ENCODE measurements at places on chromosomes 11 and 22.

DNA sequence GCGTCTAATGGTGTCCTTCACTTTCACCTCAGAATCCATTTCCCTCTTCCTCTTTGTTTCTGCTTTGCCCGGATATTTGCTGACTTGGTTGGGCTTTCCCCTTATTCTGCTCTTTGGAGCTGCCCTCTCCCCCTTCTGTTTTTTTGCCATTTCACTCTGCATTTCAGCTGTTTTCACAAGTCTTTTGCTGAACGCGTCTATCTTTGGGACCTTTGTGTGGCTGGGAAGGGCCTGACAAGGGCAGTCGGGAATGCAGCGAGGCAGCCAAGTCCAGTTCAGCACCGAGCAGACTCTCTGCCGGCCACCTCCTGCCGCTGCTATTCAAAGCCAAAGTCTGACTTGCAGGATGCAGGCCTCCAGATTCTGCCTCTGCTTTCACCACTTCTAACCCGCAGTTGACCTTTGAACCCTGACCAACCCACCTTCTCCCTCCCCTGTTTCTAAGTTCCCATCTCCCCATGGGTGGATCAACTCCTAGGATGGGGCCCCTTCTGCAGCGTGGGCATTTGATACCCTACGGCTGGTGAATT, 38.2 kb downstream of the FEZ1 start:
- no peak for DNase-seq

DNA sequence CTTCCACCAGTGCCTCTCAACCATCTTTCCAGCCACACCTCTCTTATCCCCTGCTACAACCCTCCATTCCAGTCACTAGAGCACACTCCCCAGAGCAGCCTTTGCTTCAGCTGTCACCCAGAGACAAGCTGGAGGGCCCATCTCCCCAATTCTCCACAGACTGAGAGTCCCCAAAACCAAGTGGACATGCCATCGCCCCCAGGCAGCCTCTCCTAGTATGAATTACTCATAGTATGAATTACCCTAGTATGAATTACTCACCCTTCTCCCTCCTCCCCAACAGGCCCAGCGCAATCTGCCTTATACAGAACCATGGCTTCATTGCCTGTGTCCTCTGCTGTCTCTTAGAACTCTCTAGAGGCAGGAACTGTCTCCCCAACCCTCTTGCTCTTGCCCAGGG, 24.8 kb downstream of the MYH9 start:
- no peak for DNase-seq

DNA sequence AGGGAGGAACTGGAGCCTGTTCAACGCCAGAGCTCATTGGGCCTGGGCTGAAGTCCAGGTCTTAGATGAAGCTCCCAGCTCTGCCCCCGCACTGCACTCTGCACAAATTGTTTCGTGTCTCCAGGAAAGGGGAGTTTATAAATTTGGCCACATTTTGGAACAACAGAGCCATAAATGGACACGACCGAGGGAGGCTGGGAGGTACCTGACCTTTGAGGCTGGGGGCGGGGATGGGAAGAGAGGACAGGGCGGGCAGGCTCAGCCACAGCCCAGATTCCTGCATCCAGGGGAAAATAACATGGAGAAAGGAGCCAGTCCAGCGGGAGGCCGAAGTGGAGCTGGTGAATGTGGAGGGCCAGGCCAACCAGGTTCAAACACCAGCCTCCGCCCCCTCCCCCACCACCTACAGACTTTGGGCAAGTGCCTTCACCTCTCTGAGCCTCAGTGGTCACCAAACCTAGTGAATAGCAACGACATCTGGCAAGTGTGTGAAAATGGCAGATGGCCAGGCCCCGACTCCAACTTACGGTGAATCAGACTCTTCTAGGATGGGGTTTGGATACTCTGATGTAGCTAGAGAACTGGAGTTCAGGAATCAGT, 36.8 kb upstream of the SMTN start:
- DNase-seq: no peak

DNA sequence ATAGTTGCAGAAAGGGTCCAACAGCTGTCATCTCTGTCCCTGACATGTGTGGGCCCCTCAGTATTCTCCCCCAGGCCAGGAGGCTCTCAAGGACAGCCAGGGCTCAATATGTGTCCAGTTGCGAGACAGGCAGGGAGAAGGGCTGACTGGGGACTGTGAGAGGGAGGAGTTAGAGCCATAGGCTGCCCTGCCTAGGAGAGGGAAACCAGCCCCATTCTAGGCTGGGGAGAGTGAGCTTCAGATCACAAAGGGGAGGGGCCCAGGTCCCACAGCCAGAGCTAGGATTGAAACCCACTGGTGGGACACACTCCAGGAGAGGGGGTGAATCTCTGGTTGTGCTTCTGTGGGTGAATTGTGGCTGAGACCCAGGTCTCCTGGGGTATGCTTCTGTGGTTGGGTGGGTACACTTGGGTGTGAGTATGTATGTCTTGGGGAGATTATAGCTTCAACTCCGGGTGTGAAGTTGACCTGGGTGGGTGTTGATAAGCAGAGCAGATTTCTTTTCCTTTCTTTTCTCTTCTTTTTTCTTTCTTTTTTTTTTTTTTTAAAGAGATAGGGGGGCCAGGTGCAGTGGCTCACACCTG, 2.1 kb upstream of the CARNS1 start:
- DNase-seq: no peak

- no peak for DNase-seq
These were observed 8.2 kb downstream of the ATG2A start for GRCh38 chr11:64908766-64909165.

DNA sequence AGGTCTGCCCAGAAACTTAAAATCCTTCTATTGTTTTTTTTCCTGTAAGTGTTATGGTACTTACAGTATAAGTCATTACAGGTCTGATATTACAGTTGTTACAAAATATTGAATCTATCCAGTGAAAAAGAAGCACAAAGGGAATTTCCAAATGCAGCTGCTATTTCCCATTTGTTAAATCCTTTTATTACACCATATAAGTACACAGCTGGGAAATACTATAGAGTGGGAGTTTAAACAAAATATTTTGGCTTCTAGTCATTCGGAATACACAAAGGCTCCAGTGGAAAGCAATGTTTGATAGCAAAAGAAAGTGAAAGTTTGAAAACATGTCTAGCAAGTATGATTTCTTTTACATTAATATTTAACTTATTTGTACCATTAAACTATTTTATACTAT, 18.0 kb downstream of the SOX6 start:
- DNase-seq: no peak

GRCh38 chr22:35559354-35560005, 18.8 kb downstream of the RASD2 start:
- no peak for DNase-seq
